ENCODE measurements at places on chromosomes 5 and 9.
A peak's percentile ranks its signal among the peaks of the same experiment; 100 is the strongest.

GRCh38 chr5:104998572-104998971, 1436.0 kb upstream of the NUDT12 start:
- no peak for DNase-seq

DNA sequence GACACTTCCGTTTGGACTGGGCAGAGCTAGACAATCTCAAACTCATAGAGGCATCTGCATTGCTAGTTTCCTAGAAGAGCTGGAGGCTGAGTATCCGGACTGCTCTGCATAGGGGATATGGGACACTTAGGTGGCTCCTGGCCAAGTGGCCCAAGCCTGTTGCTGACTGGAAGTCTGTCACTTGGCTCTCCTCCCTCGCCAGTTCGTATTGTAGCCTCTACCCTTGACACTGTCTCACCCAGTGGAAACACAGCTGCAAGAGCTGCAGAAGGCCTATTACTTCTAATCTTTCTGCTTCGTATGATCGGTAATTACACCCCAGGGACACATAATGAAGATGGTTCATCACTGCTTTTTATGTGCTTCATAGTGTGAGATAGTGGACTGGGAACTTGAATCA, 34.7 kb downstream of the ITGA1 start:
- DNase-seq: no peak

GRCh38 chr5:55853818-55854217, 2.7 kb downstream of the IL31RA start:
- no peak for DNase-seq

DNA sequence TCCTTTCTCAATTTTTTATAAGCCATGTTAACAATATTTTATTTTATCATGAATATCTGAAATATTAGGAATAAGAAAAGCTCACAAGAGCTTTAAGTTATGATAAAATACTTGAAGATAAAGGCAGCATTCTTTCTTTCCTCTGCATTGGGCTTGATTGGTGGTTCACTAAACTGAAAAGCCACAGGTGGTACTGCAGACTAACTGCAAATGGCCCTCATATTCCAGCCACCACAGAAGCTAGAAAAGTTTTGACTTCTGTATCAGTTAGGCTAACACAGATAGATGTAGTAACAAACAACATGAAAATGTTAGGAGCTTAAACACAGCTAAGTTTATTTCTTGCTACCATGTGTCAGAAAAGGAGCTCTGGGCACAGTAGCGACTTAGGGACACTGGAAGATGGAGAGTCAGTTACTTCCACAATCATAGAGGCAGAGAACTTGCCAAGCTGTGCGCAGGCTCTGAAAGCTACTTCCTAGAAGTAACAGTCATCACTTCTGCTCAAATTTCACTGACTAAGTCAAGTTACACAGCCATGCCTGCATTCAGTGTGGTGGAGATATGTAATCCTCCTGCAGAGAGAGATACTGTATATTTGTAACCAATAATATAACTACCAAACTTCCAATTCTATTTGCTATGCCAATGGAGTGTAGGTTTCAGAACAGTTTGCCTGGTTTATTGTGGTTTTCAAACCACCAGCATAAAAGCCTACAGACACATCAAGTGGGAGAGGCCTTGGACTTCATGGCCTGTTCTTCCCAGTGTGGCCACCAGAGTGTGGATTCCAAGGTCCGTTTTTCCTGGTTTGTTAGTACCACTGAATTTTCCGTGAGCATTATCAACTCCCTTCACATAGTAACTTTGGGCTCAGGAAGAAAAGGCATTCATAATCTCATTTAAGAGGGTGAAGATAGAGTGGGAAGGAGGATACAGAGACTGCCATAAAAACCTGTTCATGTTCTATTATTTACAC, 268.3 kb downstream of the PJA2 start:
- no peak for DNase-seq

DNA sequence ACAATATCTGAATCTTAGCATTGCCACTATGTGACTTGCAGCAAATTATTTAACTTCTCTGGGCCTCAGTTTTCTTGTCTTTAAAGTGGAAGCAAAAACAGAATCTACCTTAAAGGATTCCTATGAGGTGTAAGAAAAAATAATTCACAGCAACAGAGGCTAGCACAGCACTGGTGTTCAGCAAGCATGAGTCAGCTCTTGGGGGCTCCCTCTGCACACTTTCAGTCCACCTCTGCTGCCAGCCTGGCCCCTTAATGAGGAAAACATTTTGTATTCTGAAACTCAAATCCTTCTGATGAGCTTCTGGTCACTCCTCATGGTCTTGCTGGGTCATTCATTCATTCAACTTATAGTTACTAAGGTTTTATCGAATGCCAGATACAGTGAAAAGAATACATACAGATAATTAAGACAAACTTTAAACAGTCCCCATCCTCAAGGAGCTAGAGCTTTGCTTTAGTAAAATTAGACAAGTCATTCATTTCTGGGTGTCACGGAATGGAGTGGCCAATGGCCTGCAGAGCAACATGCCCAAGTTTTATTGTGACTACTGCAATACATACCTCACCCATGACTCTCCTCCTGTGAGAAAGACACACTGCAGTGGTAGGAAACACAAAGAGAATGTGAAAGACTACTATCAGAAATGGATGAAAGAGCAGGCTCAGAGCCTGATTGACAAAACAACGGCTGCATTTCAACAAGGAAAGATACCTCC, 26.8 kb upstream of the IQGAP2 start:
- no peak for DNase-seq

DNA sequence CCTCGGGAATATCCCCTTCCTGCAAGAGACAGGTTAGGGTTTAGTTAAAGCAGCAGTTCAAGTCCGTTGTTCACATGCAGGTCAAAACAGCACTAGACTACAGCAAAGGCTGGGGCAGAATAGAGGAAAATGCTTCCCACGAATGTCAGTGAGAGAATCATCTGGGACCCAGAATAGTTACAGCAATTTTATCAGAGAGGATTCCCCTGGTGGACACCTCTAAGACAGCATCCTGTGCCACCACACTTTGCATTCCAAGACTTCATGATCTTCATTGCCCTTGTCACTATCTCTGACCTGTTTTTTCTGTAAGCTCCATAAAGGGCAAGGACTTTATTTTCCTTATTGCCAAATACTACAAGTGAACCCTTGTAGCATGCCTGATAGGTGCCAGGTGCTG, 12.9 kb downstream of the GRXCR2 start:
- DNase-seq: no peak

- DNase-seq: no peak
These were observed 38.8 kb downstream of the MYO10 start for GRCh38 chr5:16897284-16897704.

GRCh38 chr5:129945028-129945427, 40.8 kb downstream of the CHSY3 start:
- DNase-seq: no peak

GRCh38 chr9:96646081-96646991, 8.8 kb downstream of the PRXL2C start:
- DNase-seq: no peak

DNA sequence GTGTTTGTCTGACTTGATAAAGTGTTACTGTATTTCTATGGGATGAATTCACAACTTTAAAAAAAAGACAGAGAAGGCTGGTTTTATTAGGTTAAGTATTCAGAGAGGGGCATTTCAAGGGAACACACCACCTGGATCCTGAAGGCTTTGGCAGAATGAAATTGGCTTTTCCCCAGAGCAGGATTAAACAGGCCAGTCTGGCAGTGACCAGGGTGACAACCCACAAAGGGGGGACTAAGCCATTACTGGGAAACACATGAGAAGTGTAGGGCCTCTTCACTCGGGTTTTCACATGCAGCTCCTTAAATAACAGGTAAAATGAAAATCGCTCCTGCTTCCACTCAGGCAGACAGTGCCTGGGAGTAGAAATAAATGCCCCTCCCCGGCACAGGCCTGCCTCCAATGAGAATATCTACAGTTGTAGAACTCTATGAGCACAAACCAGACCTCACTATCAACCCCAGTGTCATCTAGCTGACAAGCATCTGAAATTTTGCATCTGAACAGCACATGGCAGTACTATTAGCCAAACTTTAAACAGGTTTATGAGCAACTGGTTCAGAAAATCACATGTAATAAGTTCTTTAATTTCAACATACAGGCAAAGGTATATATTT, 85.8 kb downstream of the LHFPL2 start:
- no peak for DNase-seq

DNA sequence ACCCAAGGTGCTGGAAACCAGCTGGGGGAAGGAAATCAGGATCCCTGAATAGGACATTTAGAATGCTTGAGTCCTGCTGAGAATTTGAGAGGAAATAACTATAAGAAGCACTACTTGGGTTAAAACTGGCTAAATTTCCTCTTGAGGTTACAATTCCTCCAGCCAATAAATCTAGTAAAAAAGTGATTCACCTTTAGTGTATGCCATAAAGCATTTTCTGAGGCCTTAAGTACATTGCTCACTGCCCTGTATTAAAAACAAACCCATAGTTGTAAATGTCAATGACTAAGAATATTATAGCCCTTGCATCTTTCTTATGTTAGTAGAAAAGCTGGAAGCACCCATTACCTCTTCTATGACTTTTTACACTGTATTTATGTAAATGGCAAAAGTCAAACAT, 634.7 kb upstream of the ARRDC3 start:
- no peak for DNase-seq

GRCh38 chr5:35672995-35673394, 55.3 kb downstream of the SPEF2 start:
- DNase-seq: no peak

GRCh38 chr9:129623331-129623730, 2.4 kb upstream of the C9orf50 start:
- no peak for DNase-seq

- DNase-seq: no peak
These were observed 102.5 kb upstream of the SLC44A1 start for GRCh38 chr9:105141976-105142250.

DNA sequence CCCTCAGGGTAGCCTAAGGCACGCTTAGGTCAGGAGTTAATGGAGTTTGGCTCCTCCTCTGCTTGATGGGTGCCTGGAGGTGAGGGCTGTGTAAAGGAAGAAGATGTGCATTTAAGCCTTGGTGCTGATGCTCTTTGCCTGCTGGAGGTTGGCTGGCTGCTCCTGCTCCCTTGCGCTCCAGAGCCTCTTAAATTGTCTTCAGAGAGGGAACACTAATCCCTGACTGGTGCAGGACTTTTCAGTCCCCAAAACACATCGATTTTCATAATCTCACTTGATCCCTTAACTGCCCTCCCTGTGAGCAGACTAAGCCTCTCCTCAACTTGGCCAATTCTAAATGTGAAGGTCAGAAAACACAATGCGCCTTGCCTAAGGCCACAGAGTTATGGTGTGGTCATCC, 16.2 kb upstream of the TCOF1 start:
- DNase-seq: no peak

DNA sequence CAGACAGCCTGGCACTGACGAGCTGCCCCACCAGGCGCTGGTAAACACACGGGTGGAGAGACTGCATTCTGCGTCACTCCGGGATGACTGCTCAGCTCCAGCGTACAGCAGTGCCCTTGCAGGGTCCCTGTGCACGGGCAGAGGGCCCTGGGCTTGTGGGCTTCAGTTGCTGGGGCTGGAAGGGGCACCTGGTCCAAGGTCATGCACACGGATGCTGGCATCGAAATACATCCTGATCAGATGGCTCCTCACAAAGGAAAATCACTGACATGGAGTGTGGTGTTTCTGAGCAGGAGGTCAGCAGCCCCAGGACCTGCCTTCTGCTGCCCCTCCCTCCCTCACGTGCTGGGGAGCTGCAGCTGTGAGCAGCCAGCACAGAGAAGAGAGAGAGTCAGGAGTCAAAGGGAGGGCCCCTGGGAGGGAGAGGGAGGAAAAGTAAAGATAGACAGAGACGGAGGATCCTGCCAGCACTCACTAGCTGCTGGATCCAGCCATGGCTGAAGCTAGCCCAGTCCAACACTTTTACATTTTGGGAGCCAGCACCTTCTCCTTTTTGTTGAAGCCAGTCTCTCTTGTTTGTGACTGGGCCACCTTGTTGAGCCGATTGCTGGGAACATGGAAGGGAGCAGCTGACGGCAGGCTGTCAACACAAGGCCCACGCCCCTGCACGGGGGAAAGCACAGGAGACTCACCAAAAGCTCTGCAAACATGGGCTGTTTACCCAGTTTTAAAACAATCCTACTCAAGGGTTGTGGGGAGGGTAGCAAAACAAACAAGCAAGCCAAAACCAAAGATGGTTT, 166.5 kb upstream of the PHYKPL start:
- DNase-seq: no peak

DNA sequence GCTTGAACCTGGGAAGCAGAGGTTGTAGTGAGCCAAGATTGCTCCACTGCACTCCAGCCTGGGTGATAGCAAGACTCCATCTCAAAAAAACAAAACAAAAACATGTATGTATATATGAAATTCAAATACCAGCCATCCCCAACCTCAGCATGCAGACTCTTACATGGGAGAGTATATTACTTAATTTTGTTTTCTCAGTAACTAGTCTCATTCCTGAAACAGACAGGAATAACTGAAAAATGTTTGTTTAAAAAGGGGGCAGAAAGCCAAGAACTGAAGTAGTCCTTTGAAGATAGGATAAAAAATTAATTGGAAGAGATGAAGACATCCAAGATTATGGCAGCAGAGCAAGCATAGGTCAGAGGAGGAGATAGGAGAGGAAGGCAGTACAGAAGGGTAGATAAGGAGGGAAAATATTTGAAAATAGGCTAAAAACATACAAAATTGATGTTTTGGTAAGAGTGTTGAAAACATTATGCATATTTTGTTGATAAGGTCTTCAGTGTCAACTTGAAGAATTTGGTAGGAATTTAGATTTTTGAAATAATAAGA, 309.9 kb downstream of the MAT2B start:
- DNase-seq: no peak

- no peak for DNase-seq
These were observed 213.4 kb downstream of the PTTG1 start for GRCh38 chr5:160635046-160635445.

DNA sequence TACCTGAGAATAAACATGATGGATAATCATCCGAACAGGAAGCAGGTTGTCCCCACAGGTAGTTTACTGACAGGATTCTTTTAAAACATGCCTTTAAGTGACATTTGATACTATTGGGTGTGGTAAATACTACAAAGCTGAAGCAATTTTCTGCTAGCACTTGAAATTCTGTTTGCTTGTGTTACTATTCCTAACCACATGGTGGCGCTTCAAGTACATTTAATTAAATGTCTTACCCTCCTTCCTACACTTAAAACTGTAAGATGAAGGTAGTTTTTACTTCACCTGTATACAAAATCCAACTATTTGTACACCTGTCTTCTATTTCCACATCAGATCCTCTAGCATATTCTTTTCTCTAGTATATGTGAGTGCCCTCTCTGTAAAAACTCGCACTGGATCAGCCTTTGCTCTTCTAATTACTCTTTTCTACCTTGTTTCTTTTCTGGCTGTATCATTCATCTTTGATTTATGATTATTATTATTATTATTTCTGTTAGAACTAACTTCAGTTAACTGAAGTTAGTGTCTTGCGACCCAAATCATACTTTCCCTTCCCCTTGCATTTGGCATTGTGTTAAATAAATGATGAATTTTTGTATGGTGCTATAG, 18.4 kb downstream of the SLC25A46 start:
- peak; percentile 39 for DNase-seq

- no peak for DNase-seq
These were observed 554.3 kb upstream of the CLINT1 start for GRCh38 chr5:158413122-158413680.
